ENCODE measurements at places on chromosomes 6 and 20.

DNA sequence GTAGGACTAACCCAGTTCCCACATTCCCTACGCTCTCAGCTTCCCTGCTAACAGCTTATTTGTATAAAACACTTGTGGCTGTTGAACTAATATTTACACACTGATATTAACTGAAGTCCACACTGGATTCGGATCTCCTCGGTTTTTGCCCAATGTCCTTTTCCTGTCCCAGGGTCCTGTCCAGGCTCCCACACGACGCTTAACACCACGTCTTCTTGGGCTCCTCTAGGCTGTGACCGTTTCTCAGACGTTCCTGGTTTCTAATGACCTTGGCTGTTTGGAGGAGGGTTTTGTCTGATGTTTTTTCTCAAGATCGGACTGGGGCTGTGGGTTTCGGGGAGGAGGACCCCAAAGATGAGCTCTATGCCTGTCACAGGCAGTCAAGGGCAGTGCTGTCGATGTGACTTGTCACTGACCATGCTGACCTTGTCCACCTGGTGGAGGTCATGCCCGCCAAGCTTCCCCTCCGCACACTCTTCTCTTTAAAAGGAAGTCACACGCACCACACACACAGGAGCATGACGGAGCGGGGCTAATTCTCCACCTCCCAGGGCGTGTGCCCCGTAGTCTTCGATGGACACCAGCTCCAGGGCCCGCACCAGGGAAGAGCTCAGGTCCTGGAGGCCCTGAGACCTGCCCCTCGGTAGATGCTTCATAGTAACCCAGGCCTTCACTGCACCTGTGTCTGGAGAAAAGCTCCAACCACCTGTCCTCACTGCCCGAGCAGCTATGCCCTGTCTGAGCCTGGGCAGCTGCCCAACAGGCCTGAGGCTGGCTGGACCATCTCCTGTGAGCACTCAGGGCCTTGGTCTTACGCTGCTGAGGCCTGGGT is 72.0 kb downstream of the TTLL2 start:
- DNase-seq: no peak

- DNase-seq: no peak
These were observed 95.9 kb downstream of the SAMD5 start for GRCh38 chr6:147604373-147604772.

GRCh38 chr6:41334482-41335040 is 847 bp upstream of the NCR2 start:
- no peak for DNase-seq

DNA sequence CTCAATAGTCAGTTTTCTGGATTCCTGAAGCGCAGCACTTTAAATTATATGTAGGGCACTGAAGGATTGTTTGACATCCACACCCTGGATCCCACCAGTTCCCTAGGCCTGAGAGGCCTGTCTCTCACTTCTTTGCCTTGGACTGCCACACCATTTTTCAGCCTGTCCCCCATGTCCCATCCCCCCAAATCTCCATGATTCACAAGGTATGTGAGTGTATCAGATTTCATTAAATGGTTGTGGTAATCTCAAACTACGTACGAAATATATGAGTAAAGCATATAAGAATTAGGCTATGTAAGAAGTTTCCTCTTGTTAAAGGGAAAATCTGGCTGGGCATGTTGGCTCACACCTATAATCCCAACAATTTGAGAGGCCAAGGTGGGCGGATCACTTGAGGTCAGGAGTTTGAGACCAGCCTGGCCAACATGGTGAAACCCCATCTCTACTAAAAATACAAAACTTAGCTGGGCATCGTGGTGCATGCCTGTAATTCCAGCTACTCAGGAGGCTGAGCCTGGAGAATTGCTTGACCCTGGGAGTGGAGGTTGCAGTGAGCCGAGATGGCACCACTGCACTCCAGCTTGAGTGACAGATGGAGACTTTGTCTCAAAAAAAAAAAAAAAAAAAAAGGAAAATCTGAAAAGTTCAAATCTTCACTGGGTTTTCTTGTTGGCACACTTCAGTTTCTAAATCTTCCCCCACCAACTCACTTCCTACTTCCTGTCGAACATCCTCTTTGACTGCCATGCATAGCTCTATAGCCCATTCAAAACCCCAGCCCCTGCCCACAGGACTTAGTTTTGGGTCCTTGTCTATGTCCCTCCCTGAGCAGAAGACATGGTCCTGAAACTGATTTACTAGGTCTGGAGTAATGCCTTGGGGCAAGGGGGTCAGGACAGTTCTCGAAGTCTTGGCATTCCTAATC is 97.3 kb upstream of the SHLD1 start:
- DNase-seq: no peak

DNA sequence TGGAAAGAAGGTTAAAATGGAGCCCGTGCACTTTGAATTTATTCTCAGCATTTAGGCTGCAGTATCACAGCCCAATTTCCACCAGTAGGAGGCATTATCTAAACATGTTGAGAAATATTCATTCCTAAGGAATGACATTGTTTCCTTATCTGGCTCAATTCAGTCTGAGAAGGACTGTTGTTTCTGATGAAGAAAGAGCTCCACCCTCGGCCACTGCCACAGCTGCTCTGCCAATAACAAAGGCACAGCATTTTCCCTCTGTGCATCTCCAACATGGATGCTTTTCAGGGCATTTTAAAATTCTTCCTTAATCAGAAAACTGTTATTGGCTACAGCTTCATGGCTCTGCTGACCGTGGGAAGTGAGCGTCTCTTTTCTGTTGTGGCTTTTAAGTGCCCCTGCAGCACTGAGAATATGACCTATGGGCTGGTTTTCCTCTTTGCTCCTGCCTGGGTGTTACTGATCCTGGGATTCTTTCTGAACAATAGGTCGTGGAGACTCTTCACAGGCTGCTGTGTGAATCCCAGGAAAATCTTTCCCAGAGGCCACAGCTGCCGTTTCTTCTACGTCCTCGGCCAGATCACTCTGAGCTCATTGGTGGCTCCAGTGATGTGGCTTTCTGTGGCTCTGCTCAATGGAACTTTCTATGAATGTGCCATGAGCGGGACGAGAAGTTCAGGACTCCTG is at the start of gene CALHM5:
Gene CALHM5 (plus strand): TSS at position 216 of the 687 bp plus-strand sequence. CDS start 58 bp downstream, at position 274.
- DNase-seq: no peak

GRCh38 chr6:135323202-135323668 is 142.1 kb downstream of the MYB start:
- DNase-seq: peak; percentile 58

GRCh38 chr20:11791835-11792567 is 125.7 kb upstream of the BTBD3 start:
- DNase-seq: no peak

DNA sequence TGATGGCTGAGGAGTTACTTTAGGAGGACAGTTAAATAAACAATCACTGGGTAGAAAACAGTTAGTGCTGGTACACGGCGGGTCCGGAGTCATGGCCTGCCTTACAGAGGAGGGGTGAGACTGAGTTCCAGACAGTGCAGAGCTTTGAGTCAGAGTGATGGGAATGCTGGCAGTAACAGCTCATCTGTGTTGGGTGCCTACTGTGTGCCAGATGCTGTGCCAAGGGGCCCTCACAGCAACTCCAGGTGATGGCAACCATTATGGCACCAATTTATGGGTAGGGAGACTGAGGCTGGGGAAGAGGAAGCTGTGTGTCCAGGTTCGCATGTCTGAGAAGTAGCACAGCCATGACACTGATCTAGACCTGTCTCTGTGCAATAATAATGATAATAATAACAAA is 132.6 kb downstream of the CEBPB start:
- no peak for DNase-seq

- no peak for DNase-seq
These were observed 157.5 kb downstream of the TRMT11 start for GRCh38 chr6:126143761-126144251.

GRCh38 chr6:132314432-132314831 is 86.8 kb downstream of the MOXD1 start:
- DNase-seq: no peak

DNA sequence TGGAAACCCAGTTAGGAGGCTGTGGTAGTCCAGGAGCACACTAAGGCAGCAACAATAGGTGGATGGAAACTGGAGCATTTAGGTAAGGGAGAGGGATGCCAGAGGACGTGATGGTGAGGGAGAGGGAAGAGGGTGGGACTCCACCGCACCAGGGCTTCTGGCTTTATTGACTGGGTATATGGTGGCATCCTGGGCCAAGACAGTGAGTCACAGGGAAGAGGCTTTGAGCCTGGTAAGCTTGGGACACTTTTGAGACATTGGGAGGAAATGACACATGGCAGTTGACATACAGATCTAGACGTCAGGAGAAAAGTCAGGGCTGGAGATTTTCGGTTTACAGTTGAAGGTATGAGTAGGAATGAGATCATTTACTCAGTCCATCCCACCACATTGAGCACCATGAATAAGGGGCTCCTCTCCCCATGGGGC is 14.9 kb downstream of the NT5E start:
- DNase-seq: peak; percentile 62

- no peak for DNase-seq
These were observed 26.1 kb downstream of the TSHZ2 start for GRCh38 chr20:52998268-52998667.

GRCh38 chr6:5838656-5839396 is 167.9 kb downstream of the NRN1 start:
- DNase-seq: no peak

DNA sequence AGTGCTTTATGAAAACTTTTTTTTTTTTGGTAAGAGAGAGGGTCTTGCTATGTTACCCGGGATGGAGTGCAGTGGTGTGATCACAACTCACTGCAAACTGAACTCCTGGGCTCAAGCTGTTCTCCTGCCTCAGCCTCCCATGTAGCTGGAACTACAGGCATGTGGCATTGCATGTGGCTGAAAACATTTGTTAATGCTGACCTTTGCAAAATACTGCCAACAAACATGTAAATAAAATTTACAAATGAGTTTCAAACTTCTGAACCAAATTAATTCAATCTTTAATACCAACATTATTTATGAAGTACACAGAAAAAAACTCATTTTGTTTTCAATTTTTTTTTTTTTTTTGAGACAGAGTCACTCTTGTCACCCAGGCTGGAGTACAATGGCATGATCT is 26.1 kb upstream of the ZBTB2 start:
- no peak for DNase-seq

DNA sequence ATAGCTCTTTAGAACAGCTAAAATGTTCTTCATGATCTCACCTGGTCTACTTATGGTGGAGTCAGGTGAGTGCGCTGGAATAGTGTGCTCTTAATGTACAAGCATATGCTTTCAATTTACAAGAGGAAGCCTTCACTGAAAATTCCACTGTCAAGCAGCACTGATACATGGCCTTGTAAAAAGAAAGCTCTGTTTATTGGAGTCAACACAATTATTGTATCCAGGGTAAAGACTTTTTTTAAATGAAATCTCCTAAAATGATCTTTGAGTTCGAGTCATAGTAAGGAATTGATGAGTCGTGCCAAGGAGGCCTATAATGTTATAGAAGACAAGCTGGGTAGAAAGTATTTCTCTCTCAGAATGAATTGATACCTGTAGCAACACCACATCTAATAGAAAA is 41.6 kb upstream of the CARMIL1 start:
- no peak for DNase-seq

DNA sequence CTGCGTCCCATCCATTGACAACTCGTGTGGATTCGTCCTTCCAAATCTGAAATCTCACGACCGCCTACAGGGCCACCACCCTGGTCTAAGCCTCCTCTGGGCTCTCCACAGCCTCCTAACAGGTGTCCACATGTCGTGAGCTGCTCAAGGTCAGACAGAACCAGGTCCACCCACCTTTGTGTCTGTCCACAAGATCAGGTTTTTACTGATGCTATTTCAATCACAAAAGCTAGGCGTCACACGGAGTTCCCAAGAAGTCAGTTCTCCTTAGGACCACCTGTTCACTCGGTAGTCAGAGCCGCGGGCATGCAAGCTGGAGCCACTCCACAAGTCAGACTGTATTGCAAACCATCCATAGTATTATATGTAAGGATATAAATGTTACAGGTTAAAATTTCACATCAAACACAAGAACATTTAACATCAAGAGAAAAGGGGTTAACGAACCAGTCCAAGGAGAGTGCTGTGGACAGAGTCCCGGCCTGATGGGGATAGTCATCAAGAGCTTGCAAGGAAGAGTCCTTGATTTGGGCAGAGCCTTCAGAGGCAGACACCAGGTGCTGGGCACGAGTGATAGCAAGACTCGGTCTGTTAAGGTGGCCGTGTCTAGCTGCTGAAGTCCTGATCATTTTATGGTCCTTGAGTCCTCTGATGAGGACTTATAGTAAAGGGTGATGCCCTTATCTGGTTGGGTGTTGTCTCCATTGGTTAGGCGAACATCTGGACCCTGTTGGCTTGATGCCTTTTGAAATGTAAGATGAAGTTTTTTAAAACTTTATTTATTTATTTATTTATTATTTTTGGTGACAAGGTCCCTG is 731 bp upstream of the DNPH1 start:
- no peak for DNase-seq

DNA sequence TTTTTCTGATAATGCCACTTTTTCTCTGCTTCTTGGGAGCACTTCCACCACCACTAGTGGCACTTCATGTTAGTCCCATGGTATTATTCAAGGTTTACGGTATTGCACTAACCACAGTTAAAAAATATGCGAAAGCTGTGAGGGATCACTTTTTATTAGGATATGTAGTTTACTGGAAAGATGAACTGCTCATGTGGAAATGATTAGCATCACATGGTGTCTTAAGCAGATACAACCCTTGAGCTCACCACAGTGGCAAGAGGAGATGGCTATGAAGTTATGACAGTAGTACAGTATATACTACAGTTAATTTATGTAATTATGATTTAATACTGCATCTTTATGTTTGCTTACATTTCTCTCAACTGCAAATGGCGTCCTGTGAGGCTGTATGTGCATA is 134.5 kb upstream of the HMGN3 start:
- no peak for DNase-seq

DNA sequence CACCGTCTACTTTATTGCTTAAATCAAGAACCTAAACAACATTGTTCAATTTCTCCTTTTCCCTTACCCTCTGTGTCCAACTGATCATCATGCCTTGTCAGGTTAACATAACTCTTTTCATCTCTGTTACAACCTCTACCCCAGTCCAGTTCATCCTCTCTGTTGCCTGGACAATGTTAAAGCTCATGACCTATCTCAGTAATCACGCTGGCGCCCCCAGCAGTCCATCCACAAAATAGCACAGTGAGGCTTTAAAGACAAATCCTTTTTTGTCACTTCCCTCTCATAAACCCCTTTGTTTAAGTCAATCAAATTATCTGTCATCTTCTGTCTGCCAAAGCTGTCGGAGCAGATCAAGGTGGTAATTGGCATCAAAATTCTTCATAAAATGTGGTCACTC is 140.1 kb downstream of the QKI start:
- peak; percentile 34 for DNase-seq

- DNase-seq: no peak
These were observed 47.6 kb upstream of the FUCA2 start for GRCh38 chr6:143559051-143559660.

DNA sequence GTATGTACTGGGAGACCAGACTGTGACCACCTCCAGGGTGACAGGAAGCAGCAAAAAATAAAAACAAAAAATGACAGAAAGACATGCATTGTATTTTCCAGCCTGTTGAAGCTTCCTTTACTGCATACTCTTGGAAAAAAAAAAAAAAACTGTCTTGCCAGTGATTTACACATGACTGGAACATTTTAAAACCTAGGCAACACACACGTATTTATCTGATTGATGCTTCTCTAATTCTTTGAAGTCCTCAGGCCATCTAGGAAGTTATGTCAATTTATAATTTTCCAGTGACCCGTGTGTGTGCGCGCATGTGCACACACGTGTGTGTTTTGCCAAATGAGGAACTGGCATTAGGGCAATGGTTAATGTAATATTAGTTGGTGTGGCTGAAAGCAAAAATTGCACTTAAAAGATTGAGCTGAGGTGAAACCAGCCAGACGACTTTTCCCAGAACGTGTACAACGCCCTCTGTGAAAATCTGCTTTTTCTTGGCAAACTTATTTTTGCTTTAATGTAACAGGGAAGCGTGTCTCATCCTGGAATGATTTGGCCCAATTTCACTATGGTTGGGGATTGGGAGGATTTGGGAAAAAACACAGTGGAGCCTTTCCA is 315.2 kb downstream of the TFAP2A start:
- DNase-seq: no peak

Measured in activated CD4-positive, alpha-beta T cell treated with anti-CD3 and anti-CD28 coated beads, Interleukin-2, Interleukin-4, amounts not matched to agents 100 ng/mL and 50 ng/mL, durations not matched to agents 16 hours and 8 hours (primary cell).